ENCODE measurements at places on chromosomes 4 and X.

DNA sequence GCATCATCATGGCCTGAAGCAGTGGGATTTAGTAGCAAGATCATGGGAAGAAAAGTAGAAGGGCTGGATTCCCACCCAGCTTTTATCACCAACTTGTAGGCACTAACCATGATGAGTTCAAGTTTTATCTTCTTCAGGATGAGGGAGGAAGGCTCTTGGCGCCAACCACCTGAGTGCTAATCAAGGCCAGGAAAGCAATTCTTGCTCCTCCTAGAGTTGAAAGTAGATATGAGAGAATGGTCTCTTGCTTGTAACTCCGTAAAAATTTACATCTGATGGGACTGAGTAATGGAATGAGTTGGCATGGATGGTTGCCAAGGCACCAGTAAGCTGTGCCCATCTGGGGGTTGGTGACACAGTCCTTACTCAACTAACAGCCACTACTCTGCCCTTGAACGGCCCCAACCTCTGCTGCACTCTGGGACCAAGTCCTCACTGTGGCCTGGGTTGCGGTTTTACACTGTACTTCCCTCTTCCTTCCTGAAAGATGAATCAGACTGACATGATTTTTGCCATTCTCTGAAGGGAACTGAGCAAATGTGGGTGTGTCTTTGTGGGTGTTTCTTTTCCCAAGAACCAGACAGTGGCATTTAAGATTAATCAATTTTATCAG is 39.4 kb upstream of the NDP start:
- no peak for DNase-seq

DNA sequence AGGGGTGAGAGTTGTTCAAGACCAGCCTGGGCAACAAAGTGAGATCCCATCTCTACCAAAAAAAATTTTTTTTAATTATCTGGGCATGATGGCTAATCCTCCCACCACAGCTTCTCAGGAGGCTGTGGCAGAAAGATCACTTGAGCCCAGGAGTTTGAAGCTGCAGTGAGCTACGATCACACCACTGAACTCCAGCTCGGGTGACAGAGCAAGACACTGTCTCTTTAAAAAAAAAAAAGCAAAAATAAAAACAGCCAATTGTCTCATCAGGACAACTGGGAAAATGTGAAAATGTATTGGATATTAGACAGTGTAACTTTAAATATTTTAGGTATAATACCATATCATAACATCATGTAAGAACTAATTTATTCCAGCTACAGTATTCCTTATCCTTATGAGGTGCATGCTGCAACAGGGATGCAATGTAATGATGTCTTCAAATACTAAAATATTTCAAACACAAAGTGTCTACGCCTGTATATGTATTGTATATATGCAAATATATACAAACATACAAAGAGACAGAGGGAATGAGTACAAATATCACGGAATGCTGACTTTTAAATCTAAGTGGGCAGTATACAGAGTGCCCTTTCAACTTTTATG is 17.2 kb downstream of the FAM13A start:
- no peak for DNase-seq

- DNase-seq: no peak
These were observed 111.2 kb upstream of the TMEM47 start for GRCh38 chrX:34768290-34768689.

DNA sequence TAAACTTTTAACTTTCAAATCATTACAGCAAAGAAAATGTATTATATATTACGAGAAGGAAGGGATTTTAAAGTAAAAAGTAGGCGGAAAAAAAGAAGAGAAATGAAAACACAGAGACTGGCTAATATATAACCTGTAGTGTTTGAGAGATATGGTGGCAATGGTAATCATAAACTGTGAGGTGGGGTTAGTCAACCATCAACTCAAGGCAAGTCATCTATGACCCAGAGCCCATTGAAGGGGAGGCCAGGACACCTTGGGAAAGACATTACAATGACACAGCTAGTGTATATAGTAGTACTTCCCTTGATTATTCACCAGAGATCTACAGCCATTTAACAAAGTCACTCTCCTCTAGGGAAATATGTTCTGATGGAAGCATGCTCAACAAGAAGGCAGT is 423.9 kb upstream of the PITX2 start:
- DNase-seq: no peak

DNA sequence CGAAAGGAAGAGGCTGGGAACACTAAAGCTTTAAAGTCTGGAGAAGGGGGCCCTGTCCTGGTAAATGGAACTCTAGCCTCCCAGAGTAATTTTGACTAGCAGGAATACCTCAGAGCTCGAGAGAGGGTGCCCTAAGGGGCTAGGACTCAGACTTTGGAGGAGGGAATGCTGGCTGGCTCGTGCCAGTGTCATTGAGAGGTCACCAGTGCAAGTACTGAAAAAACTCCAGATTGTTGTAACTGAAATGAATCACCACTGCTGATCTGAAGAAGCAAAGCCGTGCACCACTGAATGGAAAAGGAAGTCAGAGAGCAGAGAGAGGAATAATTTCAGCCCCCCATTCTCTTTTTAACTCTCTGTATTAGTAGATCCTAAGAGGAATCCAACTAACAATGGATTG is 690.2 kb downstream of the FAT4 start:
- no peak for DNase-seq

GRCh38 chrX:153468008-153468580 is 2.3 kb downstream of the HAUS7 start:
- DNase-seq: no peak

DNA sequence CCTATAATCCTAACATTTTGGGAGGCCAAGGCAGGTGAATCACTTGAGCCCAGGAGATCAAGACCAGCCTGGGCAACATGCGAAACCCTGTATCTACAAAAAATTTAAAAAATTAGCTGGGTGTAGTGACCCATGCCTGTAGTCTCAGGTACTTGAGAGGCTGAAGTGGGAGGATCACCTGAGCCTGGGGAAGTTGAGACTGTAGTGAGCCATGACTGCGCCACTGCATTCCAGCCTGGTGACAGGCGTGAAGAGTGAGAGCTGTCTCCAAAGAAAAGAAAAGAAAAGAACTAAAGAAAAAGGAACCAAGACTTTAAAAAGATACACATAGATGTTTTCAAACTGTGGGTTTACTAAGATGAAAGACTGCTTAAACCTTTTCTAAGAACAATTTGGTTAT is 129.0 kb downstream of the SPCS3 start:
- DNase-seq: no peak

DNA sequence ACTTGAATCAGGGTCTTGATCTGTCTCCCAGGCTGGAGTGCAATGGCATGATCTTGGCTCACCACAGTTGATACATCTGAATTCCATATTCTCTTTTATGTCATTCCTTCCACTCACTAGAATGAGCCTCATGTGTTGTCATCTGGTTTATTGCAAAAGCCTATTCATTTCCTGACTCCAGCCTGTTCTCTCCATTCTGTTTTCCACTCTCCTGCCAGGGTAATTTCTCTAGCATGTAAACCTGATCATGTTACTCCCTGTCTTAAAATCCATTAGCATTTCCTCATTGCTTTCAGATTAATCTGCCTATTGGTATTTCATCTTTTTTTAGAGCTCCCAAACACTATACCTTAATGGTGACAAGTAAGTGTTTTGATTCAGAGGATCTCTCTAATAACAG is 4.3 kb upstream of the DDX60L start:
- DNase-seq: no peak

DNA sequence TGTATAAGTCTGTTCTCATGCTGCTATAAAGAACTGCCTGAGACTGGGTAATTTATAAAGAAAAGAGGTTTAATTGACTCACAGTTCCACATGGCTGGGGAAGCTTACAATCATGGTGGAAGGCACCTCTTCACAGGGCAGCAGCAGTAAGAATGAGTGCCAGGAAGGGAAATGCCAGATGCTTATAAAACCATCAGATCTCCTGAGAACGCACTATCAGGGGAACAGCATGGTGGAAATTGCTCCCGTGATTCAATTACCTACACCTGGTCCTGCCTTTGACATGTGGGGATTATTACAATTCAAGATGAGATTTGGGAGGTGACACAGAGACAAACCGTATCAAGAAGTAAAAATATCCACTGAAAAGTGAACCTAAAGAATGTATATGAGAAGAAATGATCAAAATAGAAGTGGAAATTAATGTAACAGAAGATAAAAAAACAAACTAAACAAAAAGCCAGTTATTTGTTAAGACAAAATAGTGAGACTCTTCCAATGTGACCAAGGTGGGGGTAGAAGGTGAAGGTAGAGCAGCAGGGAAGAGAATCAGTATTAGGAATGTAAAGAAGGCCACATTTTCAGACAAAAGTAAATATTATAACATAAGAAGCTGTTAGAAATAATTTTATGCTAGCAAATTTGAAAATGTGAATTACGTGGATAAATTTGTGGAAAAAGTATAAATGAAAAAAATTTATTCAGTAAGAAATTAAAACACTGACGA is 372.9 kb downstream of the NKX6-1 start:
- DNase-seq: no peak

GRCh38 chrX:45200741-45201234 is at the start of gene DIPK2B:
Gene DIPK2B, minus strand, starts transcription at chrX:45200876. Its CDS starts 50 bp downstream, at chrX:45200826.
- DNase-seq: no peak

DNA sequence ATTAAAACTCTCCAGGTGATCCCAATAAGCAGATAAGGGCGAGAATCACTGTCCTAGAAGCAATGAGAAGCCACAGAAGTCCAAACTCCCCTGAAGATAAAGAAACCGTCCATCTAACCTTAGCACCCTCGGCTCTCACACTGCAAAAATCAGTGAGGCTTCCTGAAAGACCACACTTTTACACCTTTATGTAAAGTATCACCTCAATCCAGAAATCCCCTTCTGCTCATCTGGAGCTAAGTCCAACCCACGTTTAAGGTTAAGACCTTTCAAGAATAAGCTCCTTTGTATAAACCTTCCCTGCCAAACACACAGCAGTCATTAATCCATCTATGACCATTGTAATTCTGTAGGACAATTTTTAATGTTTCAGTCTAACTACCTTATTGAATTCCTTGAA is 41.7 kb downstream of the LIN54 start:
- no peak for DNase-seq

GRCh38 chr4:91116861-91117260 is 989.7 kb downstream of the CCSER1 start:
- DNase-seq: no peak

GRCh38 chr4:156598138-156598681 is 373.4 kb downstream of the PDGFC start:
- DNase-seq: no peak

DNA sequence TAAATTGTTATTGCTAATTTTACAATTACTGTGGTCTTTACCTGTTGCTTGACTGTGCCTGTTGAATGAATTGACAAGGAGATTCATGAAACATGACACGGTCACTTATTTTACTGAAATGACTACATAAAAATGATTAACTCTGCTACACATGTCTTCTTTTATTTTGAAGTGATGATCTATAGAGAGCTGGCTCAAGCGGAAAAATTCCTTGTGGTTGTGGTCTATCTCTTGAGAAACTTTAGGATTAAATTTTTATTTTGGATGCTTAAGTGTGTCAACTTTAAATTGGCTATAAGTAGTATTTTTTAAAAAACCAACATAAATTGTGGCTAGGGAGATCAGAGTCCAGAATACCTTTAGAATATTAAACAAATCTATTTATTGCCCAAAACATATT is 131.8 kb upstream of the PITX2 start:
- no peak for DNase-seq

- no peak for DNase-seq
These were observed 314.9 kb upstream of the DIPK2B start for GRCh38 chrX:45515262-45516215.

DNA sequence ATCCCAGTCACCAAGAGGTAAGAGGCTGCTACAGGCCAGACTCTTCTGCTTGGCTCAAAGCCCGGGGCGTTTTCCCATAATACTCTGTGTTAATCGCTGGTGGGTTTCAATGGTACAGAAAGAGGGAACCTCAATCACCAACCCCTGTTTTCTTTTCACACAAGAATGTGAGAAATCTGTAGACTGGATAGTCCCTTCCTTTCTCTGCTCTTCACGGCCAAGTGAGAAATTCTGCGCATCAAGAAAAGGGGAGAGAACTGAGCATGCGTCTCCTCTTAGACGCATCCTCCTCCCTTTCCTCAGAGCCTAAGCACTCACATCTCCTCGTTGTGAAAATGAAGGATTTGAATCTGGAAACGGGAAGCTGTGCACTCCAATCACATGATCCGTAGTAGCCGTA is 64.7 kb downstream of the CLNK start:
- DNase-seq: no peak

DNA sequence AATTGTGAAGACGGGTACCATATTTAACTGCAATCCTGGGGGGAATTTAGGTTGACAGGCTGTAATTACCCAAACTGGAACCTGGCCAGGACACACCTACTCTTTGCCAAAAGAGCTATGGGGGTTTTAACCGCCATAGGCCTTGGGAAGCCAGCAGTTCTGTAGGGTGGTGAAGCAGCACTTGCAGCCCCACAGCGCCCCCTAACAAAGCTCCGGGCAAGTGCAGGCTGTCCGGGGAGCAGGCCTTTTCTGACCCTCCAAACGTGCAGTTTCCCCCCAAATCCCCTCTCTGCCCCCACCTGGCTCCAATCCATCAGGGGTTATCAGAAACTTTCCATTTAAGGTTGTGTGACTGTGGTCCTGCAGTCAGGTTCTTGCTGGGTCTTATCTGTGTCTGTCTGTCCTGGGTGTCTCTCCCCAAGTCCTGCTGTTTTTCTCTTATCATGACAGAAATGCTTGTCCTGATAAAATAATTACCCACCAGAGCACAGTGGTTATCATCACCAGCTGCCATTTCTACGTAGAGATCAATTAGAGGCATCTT is 350.9 kb downstream of the MID1IP1 start:
- peak; percentile 71 for DNase-seq

- DNase-seq: no peak
These were observed 397.9 kb downstream of the FAM47B start for GRCh38 chrX:35340465-35340864.

DNA sequence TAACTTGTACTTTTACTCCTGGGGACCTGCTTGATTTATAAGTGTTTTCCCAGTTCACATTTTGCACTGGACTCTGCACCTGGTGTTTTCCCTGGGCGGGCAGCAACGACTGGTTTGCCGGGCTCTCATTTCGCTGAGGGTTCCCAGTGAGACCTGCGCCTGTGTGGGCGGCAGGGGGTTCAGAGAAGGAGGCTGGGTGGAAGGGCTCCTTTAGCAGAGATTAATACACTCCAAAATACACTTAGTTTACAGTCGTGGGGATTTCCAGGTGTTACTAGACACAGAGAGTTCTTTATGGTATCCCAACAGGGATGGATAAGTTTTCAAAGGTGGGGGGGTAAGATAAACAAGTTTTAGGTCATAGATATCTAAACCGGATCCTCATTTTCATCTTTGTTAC is 53.0 kb upstream of the SHISA3 start:
- DNase-seq: no peak

- DNase-seq: no peak
These were observed 859.4 kb upstream of the FTHL17 start for GRCh38 chrX:31931225-31931624.

Data from hematopoietic multipotent progenitor cell treated with erythropoietin and hydrocortisone succinate and interleukin-3 and kit ligand, for 17 days (in vitro differentiated cells).